Activated CD4-positive, alpha-beta T cell treated with anti-CD3 and anti-CD28 coated beads, Interleukin-2, amount 10 ng/mL, durations not matched to agents 7 days and 5 days (primary cell): ENCODE measurements at places on chromosomes 7 and 10.

DNA sequence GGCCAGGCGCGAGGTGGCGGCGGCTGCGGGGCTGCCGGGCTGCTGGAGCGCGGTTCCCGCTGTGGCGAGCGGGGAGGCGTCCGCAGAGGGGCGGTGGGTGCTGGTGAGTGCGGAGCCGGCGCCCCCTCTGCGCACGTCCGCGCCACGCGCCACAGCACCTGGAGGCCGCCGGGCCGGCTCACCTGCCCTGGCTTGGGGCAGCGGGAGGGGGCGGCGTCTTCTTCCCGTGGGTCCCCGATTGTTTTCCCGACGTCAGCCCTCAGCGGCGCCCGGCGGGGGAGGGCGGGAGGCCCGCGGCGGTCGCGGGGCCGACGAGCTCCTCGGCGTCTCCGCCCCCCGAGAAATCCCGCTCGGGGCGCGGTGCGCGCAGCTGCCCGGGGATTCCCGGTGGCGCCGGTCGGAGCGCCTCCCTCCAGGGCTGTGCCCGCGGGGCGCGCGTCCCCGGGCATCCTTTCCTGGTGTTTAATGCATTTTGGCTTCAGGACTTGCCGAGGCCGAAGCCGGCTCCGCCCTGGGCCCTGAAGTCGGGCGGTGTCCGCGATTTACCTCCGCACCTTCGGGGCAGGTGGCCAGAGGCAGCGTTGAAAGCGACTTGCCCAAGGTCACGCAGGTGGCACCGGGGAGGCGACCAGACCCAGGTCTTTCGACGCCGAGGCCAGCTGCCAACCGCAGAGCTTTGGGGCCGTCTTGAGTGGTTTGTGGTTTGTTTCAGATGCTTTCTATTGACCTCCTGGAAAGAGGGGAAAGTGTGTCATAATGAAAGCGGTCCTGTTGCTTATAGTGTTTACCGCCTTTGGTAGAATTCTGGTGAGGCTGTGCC, 561 bp downstream of the PLEKHA1 start:
- DNase-seq: peak; percentile 53

DNA sequence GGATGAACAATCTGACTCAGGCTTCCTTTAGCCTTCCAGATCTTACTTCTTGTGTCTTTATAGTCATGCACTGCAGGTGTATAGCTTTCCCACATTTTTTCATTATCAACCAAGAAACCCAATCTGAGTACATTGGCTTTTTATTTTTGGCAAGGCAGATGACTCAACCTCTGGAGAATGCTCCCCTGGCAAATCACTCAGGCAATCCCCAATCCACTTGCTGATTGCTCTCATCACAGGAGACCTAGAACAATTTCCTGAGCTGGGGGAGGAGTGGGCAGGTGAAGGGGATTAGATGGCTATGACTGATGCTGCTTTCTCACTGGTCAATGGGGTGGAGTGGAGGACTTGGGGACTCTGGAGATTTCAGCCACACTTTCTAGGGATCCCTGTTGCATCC, 134.4 kb downstream of the SLC16A9 start:
- DNase-seq: no peak

GRCh38 chr7:127819975-127820731, 168.2 kb downstream of the SND1 start:
- no peak for DNase-seq

- no peak for DNase-seq
These were observed 72.9 kb downstream of the NPY start for GRCh38 chr7:24356718-24357386.

DNA sequence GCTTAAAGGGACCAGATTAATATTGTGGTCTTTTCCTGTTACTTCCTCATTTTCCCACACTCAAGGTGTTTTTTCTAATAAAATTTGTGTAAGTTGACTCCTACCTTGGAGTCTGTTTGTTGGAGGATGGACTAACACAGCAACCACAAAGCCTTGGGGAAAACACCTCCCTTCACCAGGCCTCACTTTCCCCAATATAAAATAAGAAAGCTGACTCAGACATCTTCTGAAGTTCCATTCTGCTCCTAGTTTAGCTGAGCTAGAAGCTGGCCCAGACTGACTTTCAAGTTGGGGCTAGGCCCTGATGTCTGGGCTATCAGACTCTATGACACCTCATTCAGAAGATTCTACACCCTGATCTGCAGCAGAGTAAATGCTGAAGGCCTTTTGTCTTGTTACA, 73.0 kb upstream of the ADRB1 start:
- DNase-seq: no peak

GRCh38 chr7:142279601-142280000, 21.7 kb upstream of the PRSS58 start:
- DNase-seq: no peak

DNA sequence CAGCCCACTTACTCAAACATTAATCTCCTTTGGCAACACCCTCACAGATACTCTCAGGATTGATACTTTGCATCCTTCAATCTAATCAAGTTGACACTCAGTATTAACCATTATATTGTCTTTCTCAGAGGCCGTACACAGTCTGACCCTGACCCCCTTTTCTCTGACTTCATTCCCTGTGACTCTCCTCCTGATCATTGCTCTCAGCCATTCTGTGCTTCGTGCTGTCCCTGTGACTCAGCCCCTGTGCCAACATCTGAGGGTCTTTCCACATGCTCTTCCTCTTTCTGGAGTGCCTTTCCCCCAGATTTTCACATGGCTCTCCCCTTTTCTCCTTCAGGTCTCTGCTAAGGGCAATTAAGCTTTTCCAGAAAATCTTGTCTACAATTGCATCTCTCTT, 289.0 kb upstream of the PHYHIPL start:
- DNase-seq: no peak

DNA sequence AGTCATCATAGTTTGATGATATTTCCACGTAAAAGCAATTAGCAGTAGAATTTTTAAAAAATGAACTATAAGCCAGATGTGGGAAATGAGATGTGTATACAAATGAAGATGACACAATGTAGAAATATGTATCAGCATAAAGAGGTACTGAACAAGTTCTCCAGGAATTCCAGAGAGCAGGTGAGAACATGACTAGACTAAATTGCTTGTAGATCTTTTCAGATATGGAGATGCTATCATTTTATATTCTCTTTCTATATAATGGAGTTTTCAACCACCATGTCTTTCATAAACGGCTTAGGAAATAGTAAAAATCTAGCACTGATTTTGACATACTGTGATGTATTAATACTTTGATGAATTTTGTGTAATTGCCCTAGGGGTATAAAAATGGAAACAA, 130.9 kb downstream of the SEMA3D start:
- no peak for DNase-seq

DNA sequence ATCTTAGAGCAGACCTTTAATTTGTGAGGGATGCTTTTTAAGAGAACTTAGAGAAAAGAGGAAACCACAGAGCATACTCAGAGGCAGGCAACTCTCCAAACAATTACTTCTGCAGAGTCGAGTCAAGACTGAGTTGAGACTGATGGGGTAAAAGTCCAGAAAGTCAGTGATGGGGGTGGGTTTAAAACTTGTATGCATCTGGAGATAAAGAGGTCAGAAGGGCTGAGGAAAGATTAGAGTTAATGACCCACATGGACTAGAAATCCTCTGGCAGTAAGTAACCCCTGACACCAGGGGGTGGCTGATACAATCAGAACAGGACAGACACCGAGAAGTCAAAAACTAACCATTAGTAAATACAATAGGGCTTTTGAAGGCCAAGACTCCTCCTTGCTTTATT, 42.4 kb upstream of the SEPTIN7 start:
- DNase-seq: no peak
